Fibroblast of the conjunctiva (primary cell): ENCODE measurements at places on chromosomes 2 and 18.

DNA sequence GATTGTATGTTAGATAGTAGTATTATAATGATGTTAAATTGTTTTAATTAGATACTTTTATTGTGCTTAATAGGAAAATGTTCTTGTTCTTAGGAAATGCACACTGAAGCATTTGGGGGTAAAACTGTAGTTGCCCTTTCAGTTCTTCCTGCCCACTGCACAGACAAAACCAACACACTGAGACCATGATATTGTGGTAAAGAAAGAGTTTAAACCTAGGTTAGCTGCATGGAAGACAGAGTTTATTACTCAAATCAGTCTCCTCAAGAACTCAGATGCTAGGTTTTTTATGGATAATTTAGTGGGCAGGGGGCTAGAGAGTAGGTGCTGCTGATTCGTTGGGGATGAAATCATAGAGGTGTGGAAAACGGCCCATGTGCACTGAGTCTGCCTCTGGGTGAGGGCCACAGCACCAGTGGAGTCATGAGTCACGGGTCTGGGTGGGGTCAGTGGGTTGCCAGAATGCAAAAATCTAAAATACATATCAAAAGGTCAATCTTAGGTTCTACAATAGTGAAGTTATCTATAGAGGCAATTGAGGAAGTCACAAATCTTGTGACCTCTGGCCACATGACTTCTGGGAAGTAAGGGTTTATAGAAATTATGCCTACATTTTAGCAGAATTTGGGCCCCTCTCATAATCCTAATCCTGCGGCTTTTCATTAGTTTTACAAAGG is 283.4 kb upstream of the FBXO11 start:
- no peak for DNase-seq

- DNase-seq, result no peak
Observed at GRCh38 chr2:10779776-10780490, 32.7 kb downstream of the PDIA6 start.

GRCh38 chr2:218180467-218181114 is 13.8 kb upstream of the CXCR1 start:
- DNase-seq, result no peak

- DNase-seq, result no peak
Observed at GRCh38 chr18:58862851-58863538, 1.7 kb upstream of the ZNF532 start.

DNA sequence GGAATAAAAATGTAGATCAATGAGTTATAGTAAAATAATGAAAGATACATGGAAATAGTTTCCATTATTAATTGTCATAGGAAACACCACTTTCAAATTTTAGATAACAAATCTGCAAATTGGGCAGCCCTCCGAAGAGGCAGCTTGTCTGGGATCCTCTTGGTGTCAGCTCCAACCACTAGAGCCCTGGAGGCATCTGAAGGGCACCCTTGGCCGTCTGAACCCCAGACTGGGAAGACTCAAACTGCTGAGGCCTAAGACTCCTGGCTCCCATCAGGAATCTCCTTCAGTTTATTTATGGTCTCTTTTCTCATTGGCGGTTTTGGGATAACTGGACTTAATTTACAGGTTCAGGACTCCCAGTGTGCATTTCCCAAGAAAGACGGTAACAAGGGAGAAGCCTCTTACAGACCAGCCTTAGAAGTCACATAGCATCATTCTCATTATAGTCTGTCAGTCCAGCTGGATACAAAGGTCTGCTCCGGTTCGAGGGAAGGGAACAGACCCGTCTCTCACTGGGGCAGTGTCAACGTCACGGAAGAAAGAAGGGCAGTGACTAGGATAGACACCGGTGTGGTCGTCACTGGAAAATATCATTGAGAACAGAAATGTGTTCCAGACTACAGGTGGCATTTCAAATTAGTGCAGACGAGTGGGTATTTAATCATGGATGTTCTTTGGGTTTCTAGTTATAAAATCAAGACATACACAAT is 390.7 kb upstream of the NETO1 start:
- no peak for DNase-seq

- no peak for DNase-seq
Observed at GRCh38 chr2:206627632-206628031, 14.7 kb upstream of the FAM237A start.

DNA sequence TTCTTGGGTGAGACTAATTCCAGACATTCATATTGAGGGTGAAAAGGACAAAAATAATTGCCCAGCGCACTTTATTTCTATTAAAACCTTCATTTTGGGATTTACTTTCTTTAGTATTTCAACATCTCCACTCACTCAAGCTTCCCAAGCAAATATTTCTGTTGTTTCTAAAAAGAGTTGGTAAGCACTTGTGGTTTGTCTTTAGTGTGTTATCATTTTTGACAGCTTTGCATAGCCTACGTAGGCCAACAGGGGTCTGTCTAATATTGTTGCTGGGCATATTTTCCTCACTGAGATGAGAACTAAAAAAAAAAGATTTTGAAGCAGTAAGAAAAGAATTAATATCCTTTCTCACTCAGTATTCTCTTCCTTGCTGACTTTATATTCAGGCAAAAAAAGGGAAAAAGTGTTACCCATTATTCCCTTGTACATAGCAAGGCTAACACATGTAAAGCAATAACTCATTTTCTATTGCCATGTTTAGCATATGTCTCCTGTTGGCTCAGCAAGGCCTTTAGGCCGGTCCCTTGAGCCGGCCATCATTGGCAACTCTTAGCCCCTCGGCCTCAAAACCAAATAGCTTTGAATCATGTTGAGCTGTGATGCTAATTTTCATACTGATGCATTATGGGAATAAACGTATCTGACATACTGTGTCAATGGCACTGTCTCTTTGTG is 494.2 kb downstream of the ARHGAP15 start:
- DNase-seq, result no peak

DNA sequence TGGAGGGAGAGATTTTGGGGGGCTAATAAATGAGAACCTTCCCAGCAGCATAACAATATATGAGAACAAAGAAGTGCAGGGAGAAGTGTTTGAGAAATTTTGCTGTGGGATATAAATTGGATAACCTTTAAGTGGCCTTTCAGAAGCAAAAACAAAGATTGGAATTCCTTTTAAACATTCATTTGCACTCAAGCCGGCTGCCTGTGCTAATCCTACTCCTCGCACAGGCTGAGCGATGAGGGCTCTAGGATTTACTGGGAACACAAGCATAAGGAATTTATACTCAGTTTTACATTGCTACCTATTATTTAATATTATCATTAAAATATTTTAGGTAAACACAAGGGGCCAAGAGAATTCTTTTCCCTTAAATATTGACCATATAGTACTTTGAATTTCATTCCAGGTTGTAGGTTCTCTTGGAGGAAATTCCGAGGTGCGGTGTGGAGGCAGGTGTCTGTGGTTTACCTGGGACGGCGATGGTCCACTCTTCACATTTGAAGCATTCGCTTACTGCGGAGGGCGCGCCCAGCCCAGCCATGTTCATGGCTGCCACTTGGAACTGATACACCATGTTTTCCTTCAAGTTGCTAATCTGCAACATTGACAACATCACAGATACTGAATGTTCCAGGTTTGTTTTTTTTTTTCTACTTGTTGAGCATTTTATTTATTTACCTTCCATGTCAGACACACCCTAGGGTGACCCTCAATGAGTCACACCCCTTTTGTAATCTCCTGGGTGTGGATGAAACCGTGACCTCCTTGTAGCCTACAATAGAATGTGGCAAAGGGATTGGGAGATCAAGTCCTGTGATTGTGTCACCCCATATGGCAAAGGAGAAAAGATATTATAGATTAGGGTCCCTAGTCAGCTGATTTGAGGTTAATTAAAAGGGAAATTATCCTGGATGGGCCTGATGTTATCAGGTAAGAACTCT is 100.1 kb downstream of the MYOM1 start:
- no peak for DNase-seq

GRCh38 chr2:109266998-109267854 is 138.2 kb downstream of the SH3RF3 start:
- DNase-seq, result no peak

GRCh38 chr2:117815946-117816345 is 1.5 kb downstream of the DDX18 start:
- DNase-seq, result no peak

GRCh38 chr2:189181706-189182105 is 2.1 kb upstream of the COL5A2 start:
- no peak for DNase-seq

GRCh38 chr2:177692042-177692782 is 299.6 kb downstream of the AGPS start:
- DNase-seq, result no peak

DNA sequence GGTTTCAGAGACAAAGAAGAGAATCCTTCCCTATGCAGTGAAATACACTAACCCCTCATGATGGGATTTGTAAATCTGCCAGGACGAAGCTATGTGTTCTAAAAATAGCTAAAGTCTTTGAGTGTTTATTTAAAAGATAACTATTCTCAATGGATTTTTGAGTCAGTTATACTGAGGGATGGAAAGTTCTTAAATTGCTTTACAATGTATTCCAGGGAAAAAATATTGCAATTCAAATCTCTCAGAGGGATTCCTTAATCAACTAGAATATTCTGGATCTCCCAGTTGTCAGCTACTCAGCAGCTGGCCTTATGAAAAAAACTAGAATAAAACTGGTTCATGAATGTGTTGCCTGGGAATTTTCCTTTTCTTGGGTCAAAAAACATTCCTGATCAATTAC is 312.4 kb downstream of the PLCL1 start:
- no peak for DNase-seq

DNA sequence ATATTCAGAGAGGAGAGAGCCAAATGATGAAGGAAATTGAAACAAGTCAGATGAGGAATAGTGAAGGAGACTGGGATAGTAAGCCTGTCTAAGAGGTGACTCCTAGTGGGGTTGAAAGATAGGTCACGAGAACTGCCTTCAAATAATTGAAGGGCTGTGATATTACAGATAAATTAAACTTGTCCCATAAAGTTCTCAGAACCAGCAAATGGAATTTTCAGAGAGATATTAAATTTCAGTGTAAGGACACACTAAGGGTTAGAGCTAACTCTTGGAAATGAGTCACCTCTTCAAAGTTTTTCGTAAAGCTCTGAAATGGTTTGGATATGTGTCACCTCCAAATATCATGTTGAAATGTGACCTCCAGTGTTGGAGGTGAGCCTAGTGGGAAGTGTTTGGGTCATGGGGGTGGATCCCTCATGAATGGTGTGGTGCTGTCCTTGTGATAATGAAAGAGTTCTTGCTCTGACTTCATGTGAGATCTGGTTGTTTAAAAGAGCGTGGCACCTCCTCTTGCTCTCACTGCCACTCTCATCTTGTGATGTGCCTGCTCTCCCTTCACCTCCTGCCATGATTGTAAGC is 87.3 kb downstream of the BABAM2 start:
- peak; percentile 72 for DNase-seq

GRCh38 chr2:240568678-240569522 is 616 bp downstream of the RNPEPL1 start:
- DNase-seq, result no peak

DNA sequence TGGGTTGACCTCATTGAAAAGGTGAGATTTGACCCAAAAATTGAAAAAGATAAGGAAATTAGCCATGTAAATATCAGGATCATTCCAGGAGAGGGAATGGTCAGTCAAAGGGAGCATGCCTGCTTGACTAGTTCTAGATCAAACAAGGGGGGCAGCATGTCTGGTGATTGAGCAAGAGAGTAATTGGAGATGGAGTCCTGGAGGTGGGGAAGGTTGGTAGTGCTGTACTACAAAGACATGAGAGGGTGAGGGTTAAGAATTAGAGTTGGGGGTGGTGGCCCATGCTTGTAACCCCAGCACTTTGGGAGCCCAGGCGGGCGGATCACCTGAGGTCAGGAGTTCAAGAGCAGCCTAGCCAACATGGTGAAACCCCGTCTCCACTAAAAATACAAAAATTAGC is 2.0 kb downstream of the MRPL30 start:
- no peak for DNase-seq

- peak; percentile 60 for DNase-seq
Observed at GRCh38 chr18:59988098-59988706, 88.4 kb downstream of the PMAIP1 start.

- DNase-seq, result no peak
Observed at GRCh38 chr2:44952806-44953498, 11.4 kb downstream of the SIX3 start.

DNA sequence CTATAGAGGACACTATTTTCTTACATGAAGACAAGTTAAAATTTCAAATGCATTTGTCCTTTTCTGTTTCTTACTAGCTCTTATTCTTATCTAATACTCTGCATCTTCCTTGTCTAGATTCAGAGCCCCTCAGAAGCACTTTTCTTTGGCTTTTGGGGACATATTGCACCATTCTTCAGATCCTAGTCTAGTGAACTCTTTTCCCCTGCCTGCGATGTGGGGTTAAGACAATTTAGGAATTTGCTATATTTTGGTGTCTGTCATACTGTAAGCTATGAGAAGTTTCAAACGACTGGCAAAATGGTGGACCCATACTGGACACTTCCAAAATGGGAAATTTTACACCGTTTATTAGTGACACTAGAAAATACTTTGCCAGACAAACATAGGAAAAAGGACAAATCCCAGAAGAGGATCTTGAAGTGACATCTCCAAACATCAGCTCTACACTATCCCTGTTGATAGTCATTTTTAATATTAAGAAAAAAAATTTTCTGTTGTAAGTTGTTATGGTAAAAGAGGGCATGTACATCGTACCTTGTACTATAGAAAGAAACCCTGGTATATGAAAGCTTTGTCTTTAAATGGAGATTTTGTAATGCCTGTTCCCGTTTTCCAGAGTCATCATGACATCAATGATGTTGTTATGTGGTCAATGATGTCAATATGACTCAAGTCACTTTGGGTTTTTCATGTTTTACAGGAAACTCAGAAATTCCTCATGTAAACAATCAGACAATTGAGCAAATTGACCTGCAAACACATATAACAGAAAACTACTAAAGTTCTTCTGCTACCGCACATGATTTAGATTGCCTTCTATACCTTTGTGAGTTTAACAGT is 4.4 kb upstream of the KYNU start:
- peak; percentile 48 for DNase-seq

GRCh38 chr2:148172131-148172753 is 151.4 kb downstream of the MBD5 start:
- no peak for DNase-seq

- DNase-seq, result no peak
Observed at GRCh38 chr2:150475479-150476250, 11.8 kb downstream of the RND3 start.

- DNase-seq, result no peak
Observed at GRCh38 chr2:219278655-219279150, 463 bp upstream of the DNAJB2 start.

GRCh38 chr18:61082976-61083630 is 250.1 kb upstream of the CDH20 start:
- DNase-seq, result no peak

GRCh38 chr2:12293874-12294273 is 422.9 kb upstream of the TRIB2 start:
- no peak for DNase-seq
